Fibroblast of the conjunctiva (primary cell): ENCODE measurements at places on chromosomes 1 and 21.
A peak's percentile ranks its signal among the peaks of the same experiment; 100 is the strongest.

- no peak for DNase-seq
These were observed 6.8 kb downstream of the KCNJ10 start for GRCh38 chr1:160063176-160063575.

DNA sequence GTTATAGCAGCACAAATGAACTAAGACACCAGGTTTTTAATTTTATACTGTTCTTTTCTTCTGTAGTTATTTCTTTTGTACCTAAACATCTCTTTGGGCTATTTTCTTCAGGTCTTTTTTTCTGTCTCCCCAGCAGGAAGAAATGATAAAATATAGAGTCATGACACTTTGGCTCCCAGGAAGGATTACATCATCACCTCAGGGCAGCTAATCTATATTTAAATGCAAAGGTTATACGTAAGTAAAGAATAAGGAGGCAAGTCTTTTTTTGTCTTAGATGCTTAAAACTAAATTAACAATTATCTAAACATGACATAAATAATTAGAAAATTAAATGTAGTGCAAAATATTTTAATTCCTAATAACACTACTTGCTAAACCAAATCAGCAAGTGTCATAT, 57.0 kb downstream of the WARS2 start:
- no peak for DNase-seq

DNA sequence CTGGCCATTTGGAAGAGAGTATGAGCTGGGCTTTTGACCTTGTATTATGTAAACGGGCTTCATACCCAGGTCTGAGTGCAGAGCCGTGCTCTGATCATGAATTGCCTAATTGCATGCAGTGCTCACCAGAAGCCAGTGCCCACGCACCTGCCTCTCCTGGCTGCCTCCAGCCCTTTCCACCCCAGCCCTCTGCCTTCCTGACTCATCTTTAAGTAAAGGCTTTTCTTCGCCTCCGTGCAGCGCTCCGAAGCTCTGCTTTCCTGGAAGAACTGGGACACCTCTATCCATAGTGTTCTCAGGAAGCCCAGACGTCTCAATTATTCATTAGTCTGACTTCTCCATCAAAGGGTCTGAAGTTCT, 413.7 kb downstream of the PTPRU start:
- DNase-seq, result no peak

DNA sequence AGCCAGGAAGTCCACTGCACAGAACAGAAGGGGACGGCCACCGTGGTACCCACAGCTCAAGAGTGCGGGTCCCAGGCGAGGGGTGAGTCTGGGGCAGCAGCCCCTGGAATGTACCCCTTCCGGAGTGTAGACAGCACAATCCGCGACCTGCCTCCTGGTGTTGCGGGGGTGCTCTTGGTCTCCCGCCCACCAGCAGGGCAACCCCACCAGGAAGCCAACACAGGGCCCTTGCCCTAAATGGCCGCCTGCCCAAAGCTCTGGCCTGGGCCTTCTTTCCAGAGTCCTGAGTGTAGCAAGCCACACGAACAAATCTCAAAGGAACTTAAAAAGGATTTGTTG, 1.1 kb upstream of the SLC19A1 start:
- no peak for DNase-seq

- DNase-seq, result peak; percentile 51
These were observed 86.5 kb downstream of the LACTBL1 start for GRCh38 chr1:22886211-22886610.

- DNase-seq, result no peak
These were observed 24.7 kb downstream of the TFF3 start for GRCh38 chr21:42290505-42290904.
